ENCODE measurements at places on chromosomes 11 and 22.
A peak's percentile ranks its signal among the peaks of the same experiment; 100 is the strongest.

DNA sequence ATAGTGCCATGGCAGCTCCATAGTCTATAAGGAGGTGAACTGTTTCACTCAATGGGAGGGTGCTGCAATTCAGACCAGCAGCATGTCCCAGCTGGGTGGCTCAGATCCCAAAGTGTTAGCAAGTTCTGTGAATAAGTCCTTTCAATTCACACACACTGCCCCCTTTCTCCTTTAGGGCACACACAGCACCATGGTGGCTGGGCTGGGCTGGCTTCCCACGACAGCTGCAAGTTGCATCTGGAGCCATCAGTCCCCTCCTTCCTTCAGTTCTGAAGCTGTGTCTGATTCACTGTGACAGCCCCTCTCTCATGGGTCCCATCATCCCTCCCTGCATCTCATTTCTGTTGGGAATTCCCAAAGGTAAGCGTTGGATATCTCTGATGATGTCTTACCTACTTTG is 324.1 kb upstream of the NCAM1 start:
- DNase-seq = no peak
- no peaks in the 10 kb centered on the region for H3K36me3 ChIP-seq
- no peaks in the 10 kb centered on the region for H3K4me1 ChIP-seq
- no peak overlapping the region for H3K4me3 ChIP-seq
- H3K27ac ChIP-seq = no peak overlapping the region
- no peaks in the 10 kb centered on the region for H3K27me3 ChIP-seq

DNA sequence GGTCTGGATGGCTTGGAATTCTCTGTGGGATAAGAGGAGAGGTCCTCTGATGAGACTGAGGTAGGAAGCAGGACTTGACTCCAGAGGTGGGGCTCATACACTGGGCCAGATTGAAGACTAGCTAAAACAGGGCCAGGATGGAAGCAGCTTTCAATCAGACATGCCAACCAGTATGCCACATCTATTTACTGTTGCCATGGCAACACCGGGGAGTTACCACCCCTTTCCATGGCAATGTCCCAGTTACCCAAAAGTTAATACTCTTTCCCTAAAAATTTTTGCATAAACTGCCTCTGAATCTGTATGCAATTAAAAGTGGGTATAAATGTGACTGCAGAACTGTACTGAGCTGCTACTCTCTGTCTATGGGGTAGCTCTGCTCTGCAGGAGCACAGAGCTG is 247.5 kb upstream of the ZBED5 start:
- H3K36me3 ChIP-seq = no peaks in the 10 kb centered on the region
- no peak for DNase-seq

- DNase-seq = peak; percentile 79
- H3K36me3 ChIP-seq = no peaks in the 10 kb centered on the region
- H3K4me1 ChIP-seq = peaks cover 19% of the 10 kb centered on the region
These were observed 442 bp downstream of the PELI3 start for GRCh38 chr11:66467034-66467659.

GRCh38 chr11:235609-235996 is 539 bp downstream of the SIRT3 start:
- peak overlapping the region; percentile 87 for H3K4me3 ChIP-seq
- H3K4me1 ChIP-seq = peaks cover 8% of the 10 kb centered on the region
- DNase-seq = no peak
- H3K27ac ChIP-seq = peak overlapping the region; percentile 89

GRCh38 chr11:112582366-112582765 is 321.7 kb upstream of the PLET1 start:
- no peak overlapping the region for H3K4me3 ChIP-seq
- no peaks in the 10 kb centered on the region for H3K4me1 ChIP-seq
- no peaks in the 10 kb centered on the region for H3K36me3 ChIP-seq
- no peak overlapping the region for H3K27ac ChIP-seq

DNA sequence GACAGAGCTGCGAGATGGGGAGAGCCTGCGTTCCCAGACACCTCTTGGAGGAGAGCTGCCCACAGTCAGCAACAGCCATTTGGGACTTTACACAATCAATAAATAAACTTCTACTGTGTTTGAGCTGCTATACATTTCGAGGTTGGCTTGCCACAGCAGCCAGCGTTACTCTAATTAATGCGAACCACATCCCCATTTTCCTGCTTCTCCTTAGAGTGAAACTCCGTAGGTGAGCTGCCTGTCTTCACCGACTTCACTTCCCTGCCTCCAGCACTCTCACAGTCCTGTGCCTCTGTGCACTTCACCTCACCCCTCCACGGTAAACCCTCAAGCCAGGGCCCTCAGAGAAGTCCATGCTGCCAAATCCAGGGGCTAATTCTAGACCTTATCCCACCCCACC is 5.9 kb upstream of the SLC22A12 start:
- no peaks in the 10 kb centered on the region for H3K4me1 ChIP-seq
- no peak overlapping the region for H3K4me3 ChIP-seq
- H3K36me3 ChIP-seq = no peaks in the 10 kb centered on the region
- DNase-seq = no peak

- no peak overlapping the region for H3K4me3 ChIP-seq
- H3K27me3 ChIP-seq = peaks cover 9% of the 10 kb centered on the region
- no peak overlapping the region for H3K27ac ChIP-seq
These were observed 105.1 kb downstream of the ST3GAL4 start for GRCh38 chr11:126460417-126461095.

- no peak overlapping the region for H3K4me3 ChIP-seq
- no peak for DNase-seq
- no peaks in the 10 kb centered on the region for H3K36me3 ChIP-seq
- no peaks in the 10 kb centered on the region for H3K27me3 ChIP-seq
These were observed 5.7 kb downstream of the UPK3A start for GRCh38 chr22:45290410-45290936.

GRCh38 chr11:28107191-28107749 is 686 bp downstream of the KIF18A start:
- H3K4me3 ChIP-seq = peak overlapping the region; percentile 52
- H3K27ac ChIP-seq = peak overlapping the region; percentile 98
- no peaks in the 10 kb centered on the region for H3K27me3 ChIP-seq
- DNase-seq = peak; percentile 34
- H3K36me3 ChIP-seq = no peaks in the 10 kb centered on the region
- peaks cover 14% of the 10 kb centered on the region for H3K4me1 ChIP-seq

DNA sequence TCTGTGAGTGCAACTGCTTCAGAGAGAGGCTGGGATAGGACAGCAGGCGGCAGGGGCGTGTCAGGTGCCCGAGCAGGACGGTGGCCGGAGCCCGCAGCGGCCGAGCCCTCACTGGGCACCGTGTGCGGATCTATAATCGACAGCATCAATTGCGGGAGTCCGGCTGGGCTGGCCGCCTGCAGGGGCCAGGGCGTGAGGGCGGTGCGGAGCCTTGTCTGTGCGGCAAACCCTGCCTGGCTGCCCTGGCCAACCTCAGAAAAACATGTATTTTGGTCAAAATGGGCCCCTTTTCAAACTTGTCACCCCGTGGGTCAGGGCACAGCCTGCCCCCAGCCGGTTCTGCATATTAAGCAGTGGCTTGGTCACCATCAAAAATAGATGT is 91.3 kb upstream of the KCNQ1OT1 start:
- no peaks in the 10 kb centered on the region for H3K36me3 ChIP-seq
- H3K4me3 ChIP-seq = no peak overlapping the region
- H3K27ac ChIP-seq = no peak overlapping the region
- DNase-seq = no peak

DNA sequence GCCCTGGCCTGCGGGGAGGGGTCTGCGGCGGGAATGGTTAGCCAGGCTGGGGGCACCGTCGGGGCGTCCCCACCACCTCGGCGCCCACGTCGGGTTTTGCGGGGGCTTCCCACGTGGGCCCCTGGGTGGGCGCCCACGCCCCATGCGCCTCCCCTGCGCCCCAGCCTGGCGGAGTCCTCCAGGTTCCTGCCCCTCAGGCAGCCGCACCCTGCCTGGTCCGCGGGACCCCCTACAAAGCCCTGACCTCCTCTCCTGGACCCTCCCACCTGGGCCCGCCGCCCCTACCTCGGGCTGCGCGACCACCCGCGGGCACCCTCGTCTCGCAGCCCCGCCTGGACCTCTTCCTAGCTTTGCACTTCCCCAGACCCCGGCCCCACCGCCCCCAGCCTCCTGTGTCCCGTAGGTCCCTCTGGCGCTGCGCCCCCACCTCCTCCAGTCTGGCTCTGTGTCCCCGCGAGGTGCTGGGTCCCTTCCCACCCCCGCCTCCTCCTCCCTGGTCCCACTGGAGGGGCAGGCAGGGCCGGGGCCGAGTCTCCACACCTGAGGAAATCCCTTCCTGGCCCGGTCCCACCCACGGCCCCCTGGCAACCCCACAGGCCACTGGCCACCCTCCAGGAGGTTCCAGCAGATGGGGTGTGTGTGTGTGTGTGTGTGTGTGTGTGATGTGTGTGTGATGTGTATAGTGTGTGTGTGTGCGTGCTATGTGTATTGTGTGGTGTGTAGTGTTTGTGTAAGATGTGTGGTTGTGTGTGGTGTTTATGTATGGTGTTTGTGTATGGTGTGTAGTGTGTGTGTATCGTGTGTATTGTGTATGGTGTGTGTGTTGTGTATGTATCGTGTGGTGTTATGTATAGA is 11.8 kb downstream of the PIM3 start:
- H3K4me1 ChIP-seq = peaks cover 12% of the 10 kb centered on the region
- no peak overlapping the region for H3K27ac ChIP-seq
- H3K27me3 ChIP-seq = no peaks in the 10 kb centered on the region
- peak overlapping the region; percentile 59 for H3K4me3 ChIP-seq

GRCh38 chr11:31922450-31922849 is 111.3 kb upstream of the PAX6 start:
- H3K36me3 ChIP-seq = no peaks in the 10 kb centered on the region
- no peaks in the 10 kb centered on the region for H3K4me1 ChIP-seq
- no peak overlapping the region for H3K27ac ChIP-seq
- DNase-seq = no peak
- no peak overlapping the region for H3K4me3 ChIP-seq

- H3K4me1 ChIP-seq = peaks cover 1% of the 10 kb centered on the region
- no peaks in the 10 kb centered on the region for H3K36me3 ChIP-seq
- H3K27ac ChIP-seq = no peak overlapping the region
These were observed 27.7 kb downstream of the LRRC4C start for GRCh38 chr11:41431784-41432183.

DNA sequence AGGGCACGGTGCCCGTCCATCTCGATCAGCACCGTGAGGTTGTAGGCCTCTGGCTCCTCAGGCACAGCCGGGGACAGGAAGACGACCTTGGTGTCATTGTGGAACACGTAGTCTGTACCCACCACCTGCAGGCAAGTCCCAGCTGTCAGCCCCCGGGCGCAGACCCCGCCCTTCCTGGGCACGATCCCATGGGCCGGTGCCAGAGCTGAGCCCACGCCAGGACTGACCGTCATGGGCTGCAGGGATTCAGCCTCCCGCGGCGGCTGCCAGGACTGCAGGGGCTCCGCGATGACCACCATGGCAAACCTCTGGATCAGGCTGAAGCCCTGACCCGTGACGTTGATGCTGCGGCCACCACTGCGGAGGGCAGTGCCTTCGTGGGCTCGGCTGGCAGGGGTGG is 11.8 kb upstream of the MAPK11 start:
- DNase-seq = no peak
- no peaks in the 10 kb centered on the region for H3K27me3 ChIP-seq
- H3K36me3 ChIP-seq = peaks cover 13% of the 10 kb centered on the region
- no peak overlapping the region for H3K4me3 ChIP-seq
- peak overlapping the region; percentile 69 for H3K27ac ChIP-seq

- peaks cover 14% of the 10 kb centered on the region for H3K4me1 ChIP-seq
- H3K36me3 ChIP-seq = no peaks in the 10 kb centered on the region
- peak overlapping the region; percentile 94 for H3K27ac ChIP-seq
These were observed 60.2 kb downstream of the ENDOD1 start for GRCh38 chr11:95149651-95150364.

- H3K27me3 ChIP-seq = no peaks in the 10 kb centered on the region
- H3K4me1 ChIP-seq = peaks cover 20% of the 10 kb centered on the region
- no peak overlapping the region for H3K27ac ChIP-seq
- peaks cover 3% of the 10 kb centered on the region for H3K36me3 ChIP-seq
- H3K4me3 ChIP-seq = no peak overlapping the region
These were observed 2.7 kb downstream of the PNPLA3 start for GRCh38 chr22:43926349-43926710.

DNA sequence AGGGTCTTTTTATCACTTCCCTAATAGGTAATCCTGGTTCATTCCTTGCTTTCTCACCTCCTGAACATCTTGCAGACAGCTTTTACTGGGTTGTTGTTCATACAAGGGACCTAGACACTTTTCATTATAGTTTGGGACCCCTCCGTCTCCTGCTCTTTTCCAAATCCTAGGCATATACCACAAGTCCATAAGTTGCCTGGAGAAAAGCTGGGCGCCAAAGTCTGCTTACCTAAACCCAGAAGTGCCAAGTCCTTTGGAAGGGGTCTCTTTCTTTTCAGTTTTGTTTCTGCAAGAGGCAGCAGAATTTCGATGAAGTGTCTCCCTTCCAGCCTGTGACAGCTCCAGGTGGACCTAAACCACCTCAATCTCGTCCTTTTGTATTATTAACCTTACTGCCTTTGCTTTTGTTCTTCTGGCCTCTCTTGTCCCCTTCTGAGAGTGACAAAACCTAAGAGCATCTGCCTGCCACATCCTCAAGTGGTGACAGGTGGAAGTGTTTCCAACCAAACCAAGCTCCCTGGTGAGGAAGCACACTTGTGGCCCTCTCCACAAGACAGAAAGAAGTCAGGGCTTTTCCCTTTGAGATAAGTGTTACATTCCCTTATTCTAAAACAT is 19.5 kb upstream of the P2RY6 start:
- H3K27me3 ChIP-seq = no peaks in the 10 kb centered on the region
- H3K4me3 ChIP-seq = no peak overlapping the region
- H3K4me1 ChIP-seq = peaks cover 8% of the 10 kb centered on the region
- H3K27ac ChIP-seq = no peak overlapping the region

- H3K4me3 ChIP-seq = no peak overlapping the region
- H3K27me3 ChIP-seq = no peaks in the 10 kb centered on the region
- no peaks in the 10 kb centered on the region for H3K36me3 ChIP-seq
These were observed 26.6 kb downstream of the PRDM11 start for GRCh38 chr11:45173064-45173463.

DNA sequence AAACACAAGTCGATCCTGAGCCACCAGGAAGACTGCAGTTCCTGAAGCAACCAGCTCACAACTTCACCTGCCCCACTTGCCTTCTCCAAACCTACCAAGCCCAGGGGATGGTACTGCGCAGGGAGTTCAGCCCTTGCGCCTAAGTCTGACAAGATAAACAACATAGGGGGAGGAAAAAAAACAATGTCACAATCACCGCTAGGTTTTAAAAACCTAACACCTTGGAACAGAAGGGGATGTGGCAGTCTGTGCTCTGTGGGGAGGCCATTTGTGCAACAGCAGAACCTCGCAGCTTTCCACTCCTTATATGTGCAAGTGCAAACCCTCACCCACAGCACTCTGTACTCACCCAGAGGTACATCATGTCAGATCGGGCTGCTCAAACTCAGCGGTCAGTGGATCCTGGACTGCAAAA is 134.2 kb downstream of the RBFOX2 start:
- no peak overlapping the region for H3K4me3 ChIP-seq
- DNase-seq = no peak
- H3K36me3 ChIP-seq = no peaks in the 10 kb centered on the region

- no peaks in the 10 kb centered on the region for H3K36me3 ChIP-seq
- H3K4me3 ChIP-seq = no peak overlapping the region
- DNase-seq = no peak
- H3K4me1 ChIP-seq = no peaks in the 10 kb centered on the region
- H3K27me3 ChIP-seq = no peaks in the 10 kb centered on the region
These were observed 76.1 kb upstream of the PAX6 start for GRCh38 chr11:31887180-31887579.

GRCh38 chr11:9708544-9708943 is 44.7 kb downstream of the SWAP70 start:
- no peak for DNase-seq
- no peaks in the 10 kb centered on the region for H3K27me3 ChIP-seq
- no peaks in the 10 kb centered on the region for H3K4me1 ChIP-seq
- no peak overlapping the region for H3K27ac ChIP-seq
- H3K36me3 ChIP-seq = no peaks in the 10 kb centered on the region
